ENCODE measurements at places on chromosomes 3 and 15.
A peak's percentile ranks its signal among the peaks of the same experiment; 100 is the strongest.

DNA sequence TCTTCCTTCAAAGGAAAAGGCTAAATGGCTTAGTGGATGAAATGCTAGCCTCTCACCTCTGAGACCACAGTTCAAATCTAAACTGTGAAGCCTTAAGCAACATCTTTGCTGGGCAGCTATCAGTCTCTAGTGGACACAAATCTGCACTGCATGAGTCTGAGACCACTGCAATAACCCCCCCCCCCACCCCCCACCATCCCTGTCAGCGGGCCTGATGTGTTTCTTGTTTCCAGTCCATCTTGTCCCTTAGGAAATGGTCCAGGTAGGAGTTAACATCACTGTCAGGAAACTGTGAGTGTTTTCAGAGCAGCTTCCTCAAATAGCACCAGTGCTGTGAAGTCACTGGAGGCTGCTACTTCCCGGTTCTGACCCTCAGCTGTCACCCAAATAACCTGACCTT is 140.6 kb upstream of the TMCO5A start:
- H3K36me3 ChIP-seq: no peaks in the 10 kb centered on the region
- DNase-seq: peak; percentile 53
- no peak overlapping the region for H3K27ac ChIP-seq

GRCh38 chr15:85689729-85690128 is 105.0 kb downstream of the KLHL25 start:
- peaks cover under 1% of the 10 kb centered on the region for H3K36me3 ChIP-seq
- peak overlapping the region; percentile 11 for H3K27ac ChIP-seq
- peaks cover 7% of the 10 kb centered on the region for H3K4me1 ChIP-seq
- peak; percentile 78 for DNase-seq
- no peaks in the 10 kb centered on the region for H3K27me3 ChIP-seq
- no peak overlapping the region for H3K4me3 ChIP-seq

- no peak overlapping the region for H3K27ac ChIP-seq
- DNase-seq: no peak
- no peaks in the 10 kb centered on the region for H3K4me1 ChIP-seq
- H3K36me3 ChIP-seq: no peaks in the 10 kb centered on the region
- H3K4me3 ChIP-seq: no peak overlapping the region
- no peaks in the 10 kb centered on the region for H3K27me3 ChIP-seq
These were observed 136.3 kb downstream of the LRRC28 start for GRCh38 chr15:99387421-99388168.

- H3K36me3 ChIP-seq: no peaks in the 10 kb centered on the region
- H3K4me3 ChIP-seq: no peak overlapping the region
- peak; percentile 28 for DNase-seq
- no peaks in the 10 kb centered on the region for H3K4me1 ChIP-seq
- H3K27ac ChIP-seq: no peak overlapping the region
These were observed 9.1 kb downstream of the MCTP2 start for GRCh38 chr15:94240480-94240879.

- no peaks in the 10 kb centered on the region for H3K36me3 ChIP-seq
- peaks cover 14% of the 10 kb centered on the region for H3K4me1 ChIP-seq
- no peak overlapping the region for H3K27ac ChIP-seq
- H3K4me3 ChIP-seq: no peak overlapping the region
- DNase-seq: no peak
- no peaks in the 10 kb centered on the region for H3K27me3 ChIP-seq
These were observed 138.4 kb downstream of the IGF1R start for GRCh38 chr15:98786717-98787116.
